ENCODE measurements at places on chromosomes 1 and 21.

DNA sequence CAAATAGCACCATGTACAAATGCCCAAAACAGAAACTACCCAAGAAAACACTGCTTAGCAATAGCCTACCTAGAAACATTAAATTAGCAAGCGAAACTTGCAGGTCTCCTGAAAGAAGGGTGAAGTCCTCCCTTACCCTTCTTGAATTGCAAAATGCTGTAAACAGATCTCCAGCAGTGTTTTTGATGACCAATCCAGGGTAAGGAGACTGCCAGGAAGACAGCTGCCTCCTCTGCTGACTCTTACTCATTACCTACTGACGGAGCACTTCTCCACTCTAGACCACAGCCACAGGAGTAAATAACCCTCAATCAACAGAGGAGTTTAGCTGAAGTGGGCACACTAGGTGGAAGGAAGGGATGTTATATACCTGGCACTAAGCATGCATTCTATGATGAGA lies 32.2 kb upstream of the GADD45A start:
- peak; percentile 63 for DNase-seq

DNA sequence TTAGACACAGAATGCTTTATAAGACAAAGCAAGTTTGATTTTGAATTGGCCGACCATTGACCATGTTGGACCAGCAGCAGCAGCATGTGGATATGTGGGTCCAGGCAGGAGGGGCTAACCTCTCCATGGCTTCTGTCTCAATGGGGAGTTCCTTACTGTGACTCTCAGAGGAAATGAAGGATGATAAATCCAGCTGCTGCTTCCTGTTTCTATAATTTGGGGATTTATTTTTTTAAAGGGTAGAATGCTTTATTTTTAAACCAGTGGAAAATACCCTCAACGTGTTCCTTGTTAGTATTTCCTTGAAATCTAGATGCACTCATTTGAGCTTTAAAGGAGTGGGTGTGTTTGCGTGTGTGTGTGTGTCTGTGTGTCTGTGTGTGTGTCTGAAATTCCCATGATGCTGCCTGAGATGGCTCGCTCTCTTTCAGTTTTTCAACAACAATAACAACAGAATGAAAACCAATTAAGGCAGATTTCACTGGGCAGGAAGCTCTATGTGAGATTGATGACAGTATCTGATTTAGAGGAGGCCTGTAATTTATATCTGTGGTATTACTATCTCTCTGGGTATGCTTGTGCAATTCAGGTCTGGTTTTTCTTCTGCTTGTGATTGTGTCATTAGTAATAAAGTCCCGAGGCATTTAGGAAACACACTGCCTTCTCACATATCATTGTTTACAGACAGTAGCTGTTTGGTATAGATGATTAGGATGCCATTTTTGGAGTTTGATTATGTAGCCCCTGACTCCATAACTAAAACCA lies 86.1 kb upstream of the ZNF326 start:
- DNase-seq = peak; percentile 78

GRCh38 chr1:11207898-11208611 lies 18.9 kb downstream of the ANGPTL7 start:
- no peak for DNase-seq

GRCh38 chr1:71307451-71307850 lies 226.6 kb upstream of the ZRANB2 start:
- peak; percentile 35 for DNase-seq

- no peak for DNase-seq
Measured at GRCh38 chr1:66685265-66685664, 67.0 kb upstream of the DYNLT5 start.

DNA sequence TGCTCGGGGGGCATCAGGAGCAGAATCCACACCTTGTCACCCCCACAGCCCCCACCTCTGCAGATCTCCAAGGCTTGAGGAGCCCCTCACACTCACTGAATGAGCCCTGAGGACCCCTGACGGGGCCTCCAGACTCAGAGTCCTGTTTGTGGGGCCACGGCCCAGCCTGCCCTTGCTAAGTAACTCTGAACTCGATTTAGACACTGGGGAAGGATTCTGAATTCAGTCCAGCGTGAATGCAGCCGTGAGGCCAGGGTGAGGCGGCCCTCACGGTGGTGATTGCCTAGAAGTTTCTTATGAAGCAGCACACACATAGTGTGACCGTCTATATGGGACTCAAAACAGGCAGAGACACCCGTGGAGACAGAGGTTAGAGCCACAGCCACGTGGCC lies 58.9 kb upstream of the ADARB1 start:
- DNase-seq = no peak

- no peak for DNase-seq
Measured at GRCh38 chr1:212077028-212077427, 41.5 kb downstream of the DTL start.

GRCh38 chr1:24130385-24130784 lies 12.6 kb downstream of the IL22RA1 start:
- DNase-seq = no peak

- DNase-seq = peak; percentile 92
Measured at GRCh38 chr1:11281518-11282331, 8.7 kb downstream of the UBIAD1 start.

Data from GM04503 (cell line).